ENCODE measurements at places on chromosomes 13 and 19. TPM values are rescaled to one million over a fixed set of nuclear protein-coding genes. Genes with fewer than 3 reads are reported as not detected.

- no peak for DNase-seq
Observed at GRCh38 chr19:9128171-9128570, 1.4 kb upstream of the OR7G3 start.

- DNase-seq = no peak
Observed at GRCh38 chr13:106521095-106521799, 14.2 kb downstream of the EFNB2 start.

Gene KCNN4
- total RNA-seq = 3.1 TPM

DNA sequence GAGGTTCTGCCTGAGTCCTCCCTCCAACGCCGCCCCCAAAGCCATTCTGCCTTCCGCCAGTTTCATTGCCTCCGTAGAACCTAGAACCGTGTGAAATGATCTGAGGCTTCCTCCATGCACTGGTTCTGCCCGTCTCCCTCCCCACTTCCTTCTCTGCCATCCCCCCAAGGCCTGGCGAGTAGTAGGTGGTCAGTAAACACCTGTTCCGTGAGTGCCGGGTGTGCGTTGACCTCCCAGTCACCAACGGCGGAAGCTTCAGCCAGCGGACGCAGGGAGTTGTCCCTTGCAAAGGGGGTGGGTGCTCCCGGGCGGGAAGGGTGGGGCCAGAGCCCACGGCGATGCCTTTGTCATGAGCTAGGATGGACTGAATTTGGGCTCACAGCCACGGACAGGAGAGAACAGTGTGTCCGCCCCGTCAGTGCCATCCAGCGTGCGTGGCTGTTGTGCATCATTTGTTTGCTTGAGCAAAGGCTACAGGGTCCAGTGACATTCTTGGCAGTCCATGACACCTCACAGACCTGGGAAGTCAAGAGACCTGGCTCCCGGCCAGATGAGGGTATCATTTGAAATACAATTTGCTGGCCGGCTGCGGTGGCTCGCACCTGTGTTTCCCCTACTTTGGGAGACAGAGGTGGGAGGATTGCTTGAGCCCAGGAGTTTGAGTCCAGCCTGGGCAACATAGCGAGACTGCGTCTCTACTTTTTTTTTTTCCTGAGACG lies 43.1 kb downstream of the NFIC start:
- DNase-seq = peak; percentile 45

DNA sequence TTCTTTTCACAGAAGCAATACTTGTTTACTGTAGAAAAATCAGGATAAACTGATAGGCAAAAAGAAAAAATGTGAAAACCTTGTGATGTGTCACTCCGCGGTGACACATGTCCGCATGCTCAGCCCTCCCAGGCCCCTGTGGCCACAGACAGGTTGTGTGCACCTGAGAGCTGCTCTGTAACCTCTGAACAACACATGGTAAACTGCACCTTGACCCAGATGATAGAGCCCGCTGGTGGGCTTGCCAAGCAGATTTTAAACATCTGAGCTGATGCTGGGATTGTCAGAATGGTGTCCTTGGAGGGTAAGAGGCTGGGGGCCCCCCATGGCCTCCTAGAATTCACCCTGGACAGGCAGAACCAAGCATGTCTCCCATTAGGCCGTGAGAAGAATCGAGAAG lies 33.8 kb downstream of the DHRS12 start:
- no peak for DNase-seq

DNA sequence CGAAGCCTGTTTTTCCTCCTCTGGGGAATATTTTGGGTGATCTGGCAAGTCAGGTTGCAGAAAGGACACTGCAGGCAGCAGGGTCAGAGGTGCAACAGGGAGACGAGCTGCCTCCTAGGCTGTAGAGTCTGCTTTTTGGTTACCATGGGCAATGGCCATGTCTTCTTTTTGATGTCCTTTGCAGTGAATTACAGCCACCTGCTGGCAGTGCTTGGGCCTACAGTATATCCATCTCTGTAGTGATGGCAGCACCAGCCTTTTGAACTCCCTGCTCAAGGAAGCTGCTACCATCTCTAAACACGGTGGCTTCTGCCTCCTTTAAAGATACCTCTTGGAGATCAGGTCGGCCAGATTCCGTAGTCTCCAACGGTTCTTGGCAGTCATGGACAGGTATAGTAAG lies 73.9 kb downstream of the WTIP start:
- DNase-seq = no peak

Gene CEACAM8
- not detected for total RNA-seq

Gene ZNF560
- total RNA-seq = not detected

DNA sequence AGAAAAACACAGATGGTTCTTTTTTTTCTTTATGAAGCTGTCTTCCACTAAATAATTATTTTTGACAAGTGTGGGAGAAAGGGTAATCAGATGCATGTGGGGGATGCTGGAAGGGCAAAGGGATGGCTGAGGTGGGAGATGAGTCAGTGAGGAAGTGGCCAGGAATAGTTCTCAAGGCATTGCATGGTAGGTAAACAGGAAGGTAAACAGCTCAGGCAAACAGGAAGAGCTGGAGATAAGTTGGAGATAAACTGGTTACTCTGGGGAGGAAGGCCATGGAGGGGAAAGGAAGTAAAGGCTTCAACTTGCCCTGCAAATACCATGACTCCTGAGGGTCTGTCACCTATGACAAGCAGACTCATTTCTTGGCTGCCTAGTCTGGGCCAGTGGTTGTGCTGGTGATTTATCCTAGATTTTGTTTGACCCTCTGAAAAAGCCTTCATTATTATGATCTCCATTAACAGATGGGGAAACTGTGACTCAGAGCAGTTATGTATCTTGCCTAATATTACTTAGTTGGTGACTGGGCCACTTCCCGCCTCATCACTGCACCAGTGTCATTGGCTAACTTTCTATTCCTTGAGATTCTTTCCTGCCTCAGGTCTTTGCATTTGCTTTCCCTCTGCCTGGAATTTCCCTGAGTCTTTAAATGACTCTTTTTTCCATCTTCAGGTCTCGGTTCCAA lies 17.1 kb downstream of the ACTL9 start:
- DNase-seq = no peak
